Suprapubic skin (tissue), 4 donors: ENCODE measurements at places on chromosomes 16 and 17.

DNA sequence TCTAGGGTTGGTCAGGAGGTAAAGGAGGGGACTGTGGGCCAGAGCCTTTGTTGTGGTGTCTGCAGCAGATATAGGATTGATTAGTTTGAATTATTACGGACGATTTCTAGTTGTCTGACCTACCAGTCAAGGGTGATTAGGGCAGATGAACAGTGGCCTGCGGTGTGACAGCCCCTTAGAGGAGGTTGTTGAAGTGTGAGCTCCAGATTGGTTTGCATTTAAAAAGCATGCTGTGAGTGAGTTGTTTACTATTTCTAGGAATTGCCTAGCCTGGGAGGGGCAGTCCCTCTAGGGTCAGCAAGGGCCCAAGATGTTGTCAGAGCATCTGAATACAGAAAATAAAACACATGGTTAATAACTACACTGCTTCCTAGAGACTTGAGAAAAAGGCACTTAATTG, 108.8 kb downstream of the ARHGAP44 start:
- no peak for DNase-seq

GRCh38 chr17:2170023-2170422, 115.1 kb downstream of the HIC1 start:
- no peak for DNase-seq

GRCh38 chr17:72883351-72883750, 209.1 kb downstream of the SLC39A11 start:
- no peak for DNase-seq

DNA sequence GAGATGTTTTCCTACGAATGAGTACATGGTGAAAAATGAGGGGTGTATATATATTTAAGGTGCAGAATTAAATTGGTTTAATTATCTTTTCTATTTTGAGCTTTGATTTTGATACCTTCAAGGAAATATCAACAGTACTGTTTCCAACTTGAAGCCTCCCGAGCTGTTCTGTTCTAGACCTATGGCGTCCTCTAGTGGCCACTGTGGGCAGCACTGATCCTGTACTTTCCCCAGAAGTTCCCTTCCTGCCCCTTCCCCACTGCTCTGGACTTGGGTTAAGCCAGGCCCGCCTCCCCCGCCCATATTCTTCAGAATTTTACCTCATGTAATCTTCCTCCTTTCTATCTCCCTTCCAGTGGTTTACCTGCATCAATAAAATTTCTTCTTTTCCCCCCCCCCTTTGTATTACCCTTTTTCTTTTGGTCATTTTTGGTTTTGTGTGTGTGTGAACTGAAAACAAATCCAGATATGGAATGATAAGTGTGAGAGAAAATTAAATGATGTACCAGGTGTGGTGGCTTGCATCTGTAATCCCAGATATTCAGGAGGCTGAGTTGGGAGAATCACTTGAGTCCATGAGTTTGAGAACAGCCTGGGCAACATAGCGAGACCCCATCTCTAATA, 1643.5 kb downstream of the TP53TG3F start:
- DNase-seq = no peak

DNA sequence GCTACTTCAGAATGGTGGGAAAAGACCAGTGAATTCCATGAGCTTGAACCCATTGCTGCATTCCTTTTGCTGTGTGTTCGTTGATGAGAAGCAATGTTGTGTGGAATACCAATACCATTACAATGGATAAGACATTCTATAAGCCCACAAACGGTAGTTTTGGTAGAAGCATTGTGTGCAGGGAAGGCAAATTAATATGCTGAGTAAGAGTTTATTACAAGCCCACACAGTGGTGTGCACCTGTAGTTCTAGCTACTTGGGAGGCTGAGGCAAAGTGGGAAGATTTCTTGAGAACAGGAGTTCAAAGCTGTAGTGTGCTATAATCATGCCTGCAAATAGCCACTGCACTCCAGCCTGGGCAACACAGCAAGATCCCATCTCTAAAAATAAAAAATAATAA, 19.9 kb upstream of the TENT4B start:
- no peak for DNase-seq

DNA sequence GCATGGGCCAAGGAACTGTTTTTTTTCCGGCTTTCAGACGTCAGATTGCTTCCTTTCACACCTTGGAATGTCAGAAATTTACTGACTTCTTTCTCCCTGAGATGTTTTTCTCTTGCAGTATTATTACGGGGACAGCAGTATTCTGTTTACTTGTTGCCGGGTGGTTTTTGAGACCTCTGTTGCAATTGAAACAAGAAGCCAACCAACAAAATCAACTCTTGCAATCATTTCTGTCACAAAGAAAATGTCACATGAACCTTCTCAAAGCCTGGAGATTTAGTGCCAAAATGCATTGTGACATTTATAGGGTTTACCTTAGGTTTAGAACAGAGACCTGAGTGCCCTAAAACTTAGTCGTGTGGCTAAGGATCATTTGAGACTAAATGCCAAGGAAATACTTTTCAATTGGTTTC, 174.3 kb downstream of the MAP2K6 start:
- DNase-seq = no peak

DNA sequence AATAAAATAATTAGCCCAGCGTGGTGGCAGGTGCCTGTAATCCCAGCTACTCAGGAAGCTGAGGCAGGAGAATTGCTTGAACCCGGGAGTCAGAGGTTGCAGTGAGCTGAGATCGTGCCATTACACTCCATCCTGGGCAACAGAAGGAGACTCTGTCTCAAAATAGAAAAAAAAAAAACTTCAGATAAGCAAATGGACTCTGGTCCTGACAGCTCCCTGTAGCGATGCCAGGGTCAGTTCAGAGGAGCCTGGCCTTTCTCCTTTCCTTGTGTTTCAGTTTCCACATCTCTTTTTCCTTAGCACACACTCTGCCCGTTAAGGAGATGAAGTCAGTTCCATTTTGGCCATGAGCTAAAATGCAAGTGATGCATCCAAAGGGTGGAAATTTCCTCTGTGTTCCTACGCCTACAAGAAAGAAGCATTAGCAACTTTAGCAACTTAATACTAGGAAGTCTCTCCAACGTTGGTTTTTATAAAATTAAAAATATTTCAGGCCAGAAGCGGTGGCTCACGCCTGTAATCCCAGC, 11.6 kb upstream of the GRB2 start:
- no peak for DNase-seq

GRCh38 chr16:2964475-2965336, 631 bp downstream of the KREMEN2 start:
- peak; percentile 60 for DNase-seq

- no peak for DNase-seq
Measured at GRCh38 chr17:4304417-4305027, 40.7 kb upstream of the ANKFY1 start.

DNA sequence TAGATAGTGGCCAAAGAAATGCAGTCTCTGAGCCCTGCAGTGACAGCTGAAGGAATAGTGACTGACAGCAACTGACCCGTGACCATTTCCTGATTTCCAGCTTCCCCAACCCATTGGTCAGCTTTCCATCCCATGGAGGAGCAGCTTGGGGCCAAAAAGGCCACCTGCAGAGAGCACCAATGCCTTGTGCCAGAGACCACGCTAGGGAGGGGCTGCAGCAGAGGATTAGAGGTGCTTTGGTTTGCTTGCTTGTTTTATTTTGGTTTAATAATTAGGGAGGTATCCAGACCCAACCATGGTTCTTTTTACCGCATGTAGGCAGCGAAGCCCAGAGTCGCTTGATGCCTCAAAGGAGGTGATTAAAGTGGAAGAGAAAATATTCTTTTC, 61.3 kb upstream of the SIAH1 start:
- DNase-seq = no peak

DNA sequence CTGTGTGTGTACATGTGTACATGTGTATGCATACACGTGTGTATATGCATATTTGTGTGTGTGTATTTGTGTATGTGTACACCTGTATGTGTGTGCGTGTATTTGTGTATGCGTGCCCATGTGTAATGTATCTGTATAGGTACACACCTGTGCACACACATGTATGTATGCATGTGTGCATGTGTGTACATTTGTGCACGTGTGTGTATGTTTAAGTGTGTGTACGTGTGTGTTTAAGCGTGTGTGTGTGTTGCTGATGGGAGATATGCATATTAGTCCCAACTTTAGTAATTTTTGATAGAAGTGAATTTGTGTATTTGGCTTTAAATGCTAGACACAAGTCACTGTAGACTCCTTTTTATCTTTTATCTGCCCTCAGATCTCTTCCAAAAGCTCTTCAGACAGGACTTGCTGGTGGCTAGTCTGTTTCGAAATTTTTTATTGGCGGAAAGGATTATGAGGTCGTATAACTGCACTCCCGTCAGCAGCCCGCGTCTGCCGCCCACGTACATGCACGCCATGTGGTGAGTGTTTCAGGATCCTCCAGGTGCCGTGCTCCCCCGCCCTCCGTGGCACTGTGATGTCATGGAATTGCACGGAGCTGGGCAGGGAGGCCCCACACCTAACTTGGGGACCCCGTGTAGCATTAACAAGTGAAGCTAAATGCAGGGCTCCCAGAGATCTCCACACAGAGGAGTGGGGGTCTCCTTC, 168.8 kb upstream of the CHMP6 start:
- no peak for DNase-seq

- peak; percentile 67 for DNase-seq
Measured at GRCh38 chr17:45364531-45365390, 47.9 kb upstream of the MAP3K14 start.

DNA sequence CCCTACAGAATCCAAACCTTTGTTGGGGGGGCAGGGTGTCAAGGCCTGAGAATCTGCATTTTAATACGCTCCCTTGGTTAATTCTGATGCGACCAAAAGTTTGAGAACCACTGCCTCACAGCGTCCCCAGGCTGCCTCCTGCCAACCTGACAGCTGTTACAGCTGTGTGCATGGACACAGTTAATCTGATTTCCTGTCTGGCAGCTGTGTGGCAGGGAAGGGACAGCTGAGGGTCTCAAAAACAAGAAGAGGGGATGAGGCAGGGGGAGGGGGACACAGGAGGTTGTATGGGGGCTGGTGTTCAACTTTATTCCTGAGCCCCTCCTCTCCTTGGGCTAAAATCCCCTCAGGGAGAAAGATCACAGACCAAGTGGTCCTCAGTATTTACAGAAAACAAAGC, 17.5 kb downstream of the HDAC5 start:
- no peak for DNase-seq

DNA sequence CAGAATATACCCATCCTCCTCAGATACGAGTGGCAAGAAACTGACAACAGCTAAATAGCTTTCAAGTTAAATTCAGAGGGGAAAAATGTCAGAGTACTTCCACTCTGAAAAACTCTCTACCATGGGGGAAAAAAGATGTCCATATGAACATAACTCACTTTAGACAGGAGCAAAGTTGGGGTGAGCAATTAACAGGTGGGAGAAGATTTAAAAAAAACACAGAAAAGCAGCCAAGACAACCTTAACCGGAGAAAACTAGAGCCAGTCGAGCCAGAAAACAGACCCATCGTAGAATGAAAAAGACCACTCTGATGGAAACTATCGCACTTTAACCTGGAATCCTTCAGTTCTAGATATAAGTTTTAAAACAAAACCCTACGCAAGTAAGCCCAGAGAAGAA, 833 bp downstream of the TERF2 start:
- no peak for DNase-seq

GRCh38 chr16:53541326-53541725, 38.3 kb upstream of the AKTIP start:
- no peak for DNase-seq
